ENCODE measurements at places on chromosomes 2 and 18.
A peak's percentile ranks its signal among the peaks of the same experiment; 100 is the strongest.

GRCh38 chr2:212736385-212736726 lies 197.8 kb upstream of the ERBB4 start:
- DNase-seq = no peak

DNA sequence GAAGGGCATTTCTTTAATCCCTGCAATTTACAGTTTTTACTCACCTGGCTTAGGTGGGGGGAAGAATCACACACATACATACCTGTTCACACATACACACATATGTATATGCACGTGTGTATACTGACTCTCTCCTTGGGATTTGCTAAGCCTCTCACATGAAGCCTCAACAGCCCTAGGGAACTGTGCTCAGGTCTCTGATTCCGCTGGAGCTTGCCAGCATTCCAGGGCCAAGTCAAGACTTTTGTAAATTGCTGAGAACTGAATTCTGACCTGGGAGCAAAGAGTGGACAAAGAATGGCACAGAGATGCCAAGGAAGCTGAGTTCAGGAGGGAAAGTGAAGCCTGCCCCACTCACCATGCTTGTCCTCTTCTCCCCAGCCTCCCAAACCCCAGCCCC lies 177.3 kb downstream of the TMEM247 start:
- no peak for DNase-seq

- no peak for DNase-seq
Observed at GRCh38 chr2:96113367-96113677, 3.0 kb downstream of the ADRA2B start.

DNA sequence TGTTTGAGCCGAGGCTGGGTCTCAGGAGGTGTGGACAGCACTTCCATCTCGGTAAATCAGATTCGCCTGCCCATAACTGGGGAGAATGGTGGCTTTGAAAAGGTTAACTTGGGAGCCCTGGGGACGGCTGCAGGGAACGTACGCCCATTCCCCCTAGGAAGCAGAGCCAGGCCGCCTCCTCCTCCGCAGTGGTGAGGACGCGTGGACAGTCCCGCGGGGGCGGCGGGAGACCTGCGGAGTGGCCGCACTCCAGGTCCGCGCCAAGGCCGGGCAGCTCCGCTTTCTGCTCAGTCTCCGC lies 845 bp upstream of the MYCN start:
- DNase-seq = no peak

DNA sequence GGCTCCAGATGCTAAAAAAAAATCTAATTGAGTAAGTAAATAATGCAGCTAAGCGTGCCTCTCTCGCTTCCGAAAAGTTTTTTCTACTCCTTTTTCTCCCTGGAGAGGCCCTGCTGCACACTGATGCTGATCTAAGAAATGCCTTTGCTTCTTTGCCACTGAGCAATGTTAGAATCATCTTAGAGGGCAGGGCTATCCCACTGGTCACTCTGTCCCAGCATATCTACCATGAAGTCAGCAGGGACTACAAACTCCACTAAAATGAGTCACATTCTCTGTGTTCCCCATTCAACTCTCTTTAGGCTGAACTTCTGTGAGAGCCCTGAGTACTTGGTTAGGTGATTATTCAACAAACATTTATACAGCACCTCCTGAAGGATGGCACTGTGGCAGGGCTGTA lies 127.6 kb upstream of the LYPD1 start:
- no peak for DNase-seq

DNA sequence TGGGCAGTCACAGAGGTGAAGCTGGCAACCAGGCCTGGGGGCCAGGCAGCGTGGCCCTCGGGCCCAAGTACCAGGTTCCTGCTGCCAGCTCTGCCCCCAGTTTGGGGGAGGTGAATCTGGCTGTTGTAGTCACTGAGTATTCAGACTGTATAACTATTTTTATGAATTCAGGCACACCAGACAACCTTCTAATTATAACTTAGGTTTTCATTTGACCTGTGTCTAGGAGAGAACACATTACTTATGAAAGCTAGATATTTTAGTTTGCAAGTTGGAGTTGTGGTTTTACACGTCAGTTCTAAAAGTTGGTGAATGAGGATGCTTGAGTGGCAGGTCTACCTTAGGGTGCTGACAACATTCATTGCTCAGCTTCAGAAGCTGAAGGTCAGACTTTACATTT lies 71.7 kb downstream of the LIMS1 start:
- DNase-seq = no peak

DNA sequence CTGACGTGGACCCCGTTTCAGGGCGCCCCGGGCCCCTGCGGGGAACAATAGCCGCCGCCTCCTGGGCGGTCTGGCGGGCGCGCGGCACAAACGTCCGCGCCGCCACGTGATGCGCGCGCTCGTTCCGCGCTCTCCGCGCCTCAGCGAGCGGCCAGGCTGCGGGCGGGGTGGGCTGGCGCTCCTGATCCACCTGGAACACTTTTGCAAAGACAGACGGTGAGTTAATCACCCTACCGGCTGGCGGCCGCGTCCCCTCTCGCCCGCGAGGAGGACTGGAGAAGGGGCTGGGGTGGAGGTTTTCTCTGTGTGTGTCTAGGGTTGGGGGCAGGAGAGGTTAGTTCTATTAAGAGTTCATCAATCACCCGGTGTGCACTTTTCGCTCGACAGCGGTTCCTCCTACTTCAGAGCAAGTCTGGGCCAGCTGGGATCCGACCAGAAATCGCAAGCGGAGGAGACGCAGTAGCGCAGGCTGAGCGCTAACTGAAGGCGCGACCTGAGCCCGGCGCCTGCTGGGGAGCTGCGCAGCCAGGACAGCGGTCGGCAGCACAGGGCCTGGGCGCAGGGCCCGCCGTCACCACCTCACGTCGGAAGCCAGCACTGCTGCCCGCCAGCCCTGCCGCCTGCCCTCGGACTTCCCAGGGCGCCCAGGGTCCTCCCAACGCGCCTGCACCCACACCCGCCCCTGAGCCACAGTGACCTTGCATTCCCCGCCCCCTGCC lies 10.3 kb upstream of the HOXD1 start:
- peak; percentile 56 for DNase-seq

DNA sequence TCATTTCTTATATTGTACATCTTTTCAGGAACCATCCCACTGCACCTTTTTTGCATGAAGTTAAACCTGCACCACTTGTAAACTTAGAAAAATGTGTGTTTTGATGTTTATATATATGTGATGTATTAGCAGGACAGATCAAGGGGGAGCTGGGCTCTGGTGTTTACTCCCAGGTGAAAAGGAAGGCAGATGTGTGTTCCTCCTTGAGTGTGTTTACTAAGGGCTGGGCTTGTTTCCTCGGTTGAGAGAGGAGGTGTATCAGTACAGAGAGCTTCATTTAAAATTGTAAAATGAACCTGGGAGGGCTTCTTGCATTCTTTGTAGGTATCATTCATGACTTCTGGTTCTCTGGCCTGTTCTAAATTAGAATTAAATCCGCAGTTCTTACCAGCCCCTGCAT lies 14.8 kb downstream of the LPIN1 start:
- no peak for DNase-seq
